ENCODE measurements at places on chromosomes 4 and X.

GRCh38 chrX:40150503-40150902 lies 52.7 kb upstream of the BCOR start:
- no peak for DNase-seq

DNA sequence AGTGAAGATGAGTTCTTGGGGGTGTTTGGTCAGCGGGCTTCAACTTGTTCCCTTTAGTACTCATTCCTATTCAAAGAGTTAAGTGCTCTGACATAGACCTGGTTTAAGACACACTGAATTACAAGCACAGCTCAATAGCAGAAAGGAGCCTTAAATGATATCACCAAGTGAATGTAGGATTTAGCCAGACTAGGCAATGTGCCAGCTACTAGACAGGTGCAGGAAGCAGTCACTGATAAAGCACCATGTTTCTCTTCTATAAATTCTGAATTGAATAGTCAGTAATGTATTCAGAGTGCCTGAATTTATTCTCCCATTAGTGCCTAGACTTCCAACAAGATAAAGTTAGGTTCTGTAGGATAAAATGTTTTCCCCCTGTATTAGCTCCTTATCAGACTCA lies 63.6 kb downstream of the ASB9 start:
- no peak for DNase-seq

GRCh38 chr4:94558392-94558904 lies 106.7 kb downstream of the PDLIM5 start:
- no peak for DNase-seq

GRCh38 chr4:169330095-169330494 lies 59.3 kb upstream of the SH3RF1 start:
- DNase-seq: no peak

DNA sequence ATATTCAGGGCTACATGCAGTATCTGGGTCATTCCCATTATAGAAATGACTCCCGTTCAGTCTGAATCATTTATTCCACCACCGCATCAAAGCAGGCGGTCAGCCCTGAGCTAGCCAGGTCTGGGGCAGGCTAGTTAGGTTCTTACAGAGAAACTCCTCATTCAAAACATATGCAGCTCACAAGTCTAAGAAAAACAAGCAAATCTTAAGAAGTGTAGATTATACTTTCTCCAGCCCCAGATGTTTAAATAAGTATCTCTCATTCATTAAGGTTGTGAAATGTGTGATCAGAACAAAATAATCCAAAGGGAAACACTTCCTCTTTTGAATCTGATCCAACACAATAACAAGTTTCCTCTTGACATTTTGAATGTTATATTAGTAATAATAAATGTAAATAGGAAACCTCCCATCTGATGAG lies 441.9 kb downstream of the INPP4B start:
- peak; percentile 74 for DNase-seq

- DNase-seq: no peak
These were observed 295.1 kb downstream of the INPP4B start for GRCh38 chr4:142550965-142551364.

- DNase-seq: no peak
These were observed 1.3 kb upstream of the FAT4 start for GRCh38 chr4:125313497-125313896.

DNA sequence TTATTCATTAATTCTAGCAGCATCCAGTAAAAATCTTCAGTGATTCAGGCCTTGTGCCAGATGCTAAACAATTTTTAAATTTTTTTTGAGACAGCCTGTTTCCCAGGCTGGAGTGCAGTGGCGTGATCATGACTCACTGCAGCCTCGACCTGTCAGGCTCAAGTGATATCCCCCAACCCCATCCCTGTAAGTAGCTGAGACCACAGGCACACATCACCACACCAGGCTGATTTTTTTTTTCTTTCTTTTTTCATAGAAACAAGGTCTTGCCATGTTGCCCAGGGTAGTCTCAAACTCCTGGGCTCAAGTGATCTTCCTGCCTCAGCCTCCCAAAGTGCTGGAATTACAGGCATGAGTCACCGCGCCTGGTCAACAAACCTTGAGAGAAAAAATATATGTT lies 705.5 kb downstream of the ARAP2 start:
- no peak for DNase-seq

DNA sequence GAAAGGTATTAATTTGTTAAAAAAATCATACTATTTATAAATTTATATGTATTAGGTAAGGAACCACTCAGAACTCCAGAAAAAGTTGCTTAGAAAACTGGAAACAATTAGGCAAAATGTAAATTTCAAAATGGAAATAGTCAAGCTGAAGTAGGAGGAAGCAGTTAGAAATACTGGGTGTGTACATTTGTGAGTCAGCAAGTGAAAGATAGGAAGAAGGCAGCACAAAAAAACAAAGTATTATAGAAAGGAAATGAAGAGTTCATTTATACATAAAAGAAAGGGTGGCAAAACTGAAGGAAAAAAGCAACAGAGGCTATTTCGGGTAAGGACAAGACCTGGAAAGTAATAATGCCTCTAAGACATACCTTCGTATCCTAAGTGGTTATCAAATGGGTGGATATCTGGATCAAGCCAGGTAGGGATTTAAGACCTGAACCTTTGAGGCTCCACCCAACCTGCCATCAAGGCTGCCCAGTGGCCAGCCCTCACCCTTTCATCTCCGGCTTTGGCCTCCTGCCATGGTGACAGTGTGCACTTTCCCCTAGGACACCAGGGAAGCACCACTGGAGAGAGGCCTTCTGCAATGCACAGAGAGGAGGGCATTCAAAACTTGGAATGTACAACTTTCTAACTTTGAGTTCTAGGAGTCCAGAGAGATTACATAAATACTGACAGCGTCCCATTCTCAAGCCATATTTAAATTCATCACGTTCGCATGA lies at the start of gene LRRC66:
Gene LRRC66, minus strand, starts transcription at position 428 of the 722 bp plus-strand sequence. CDS start 2,750 bp downstream, outside the sequence.
- DNase-seq: no peak

GRCh38 chr4:3401436-3402171 lies 40.2 kb upstream of the HGFAC start:
- no peak for DNase-seq

- DNase-seq: peak; percentile 35
These were observed 64.6 kb downstream of the COX7B2 start for GRCh38 chr4:46844325-46844917.

- no peak for DNase-seq
These were observed 48.7 kb upstream of the KLHL4 start for GRCh38 chrX:87468941-87469340.

GRCh38 chr4:92328095-92328494 lies 24.3 kb downstream of the GRID2 start:
- no peak for DNase-seq

GRCh38 chrX:17637235-17637634 lies 100.1 kb upstream of the SCML1 start:
- no peak for DNase-seq

DNA sequence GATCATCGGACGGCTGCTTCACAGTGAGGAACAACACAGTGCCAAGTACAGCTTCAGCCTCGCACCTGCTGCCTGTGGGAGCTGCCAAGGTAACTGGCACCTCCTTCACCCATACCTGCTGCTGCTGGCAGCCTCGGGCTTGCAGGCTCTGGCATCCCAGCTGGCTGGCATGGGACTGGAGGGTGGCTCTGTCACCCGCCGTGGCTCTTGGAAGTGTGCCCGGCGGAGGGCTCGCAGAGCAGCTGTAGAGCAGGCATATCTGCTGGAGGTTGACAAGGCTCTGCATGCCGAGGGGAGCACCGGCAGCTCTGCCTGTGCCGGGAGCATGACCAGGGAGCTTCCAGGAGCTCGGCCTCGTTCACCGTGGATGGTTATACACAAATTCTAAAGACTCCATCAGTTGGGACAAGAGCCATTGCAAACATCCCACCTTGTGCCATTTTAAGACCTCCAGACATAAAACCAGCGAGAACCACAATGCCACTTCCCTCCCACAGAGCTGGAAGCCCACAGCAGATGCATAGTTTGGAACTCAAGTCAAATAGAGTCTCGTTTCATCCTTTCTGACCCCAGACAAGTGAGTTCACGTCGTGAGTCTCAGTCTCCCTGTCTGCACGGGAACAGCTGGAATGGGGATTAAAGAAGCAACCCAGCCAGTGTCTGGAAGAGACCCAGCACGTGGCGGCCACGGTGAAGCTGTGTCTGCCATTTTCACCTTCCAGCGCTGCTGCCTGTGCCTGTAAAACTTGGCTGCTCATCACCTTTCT lies 84.3 kb upstream of the PSAPL1 start:
- DNase-seq: no peak

DNA sequence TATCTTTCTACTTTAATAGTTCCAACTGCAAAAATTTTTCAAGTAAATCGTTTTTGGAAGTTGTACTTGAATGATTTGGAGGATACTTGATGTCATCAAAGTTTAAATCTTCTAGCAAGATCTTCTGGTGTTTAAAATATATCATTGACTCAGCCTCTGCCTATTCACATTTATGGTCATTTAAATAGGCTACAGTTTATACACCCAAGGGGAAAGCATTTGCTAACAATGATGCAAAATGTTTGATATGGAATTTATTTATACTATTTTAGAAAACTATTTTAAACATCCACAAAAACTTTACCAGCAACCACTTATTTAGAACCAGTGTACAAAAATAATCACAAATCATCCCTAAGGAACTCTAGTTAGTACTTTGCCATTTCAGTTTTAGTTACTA lies 123.3 kb upstream of the STIM2 start:
- no peak for DNase-seq

DNA sequence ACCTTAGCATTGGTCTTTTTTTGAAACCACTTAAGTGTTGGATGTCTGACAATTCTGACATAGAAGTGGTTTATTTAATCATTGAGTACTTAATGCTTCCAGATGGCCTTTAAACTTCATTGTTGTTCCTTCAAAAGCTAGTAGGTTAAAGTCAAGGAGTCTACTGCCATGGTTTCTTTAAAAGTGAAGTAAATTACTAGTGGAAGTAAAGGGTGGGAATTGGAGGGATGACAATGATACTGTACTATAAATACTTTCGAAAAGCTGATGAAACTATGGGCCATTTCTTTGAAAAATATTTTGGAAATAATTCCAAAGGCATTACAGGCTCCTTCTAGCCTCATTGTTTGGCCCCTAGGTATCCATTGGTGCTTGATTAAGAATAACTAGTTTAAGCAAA lies 51.9 kb downstream of the ATP10D start:
- no peak for DNase-seq

- DNase-seq: no peak
These were observed 3.3 kb downstream of the ING2 start for GRCh38 chr4:183507925-183508696.

DNA sequence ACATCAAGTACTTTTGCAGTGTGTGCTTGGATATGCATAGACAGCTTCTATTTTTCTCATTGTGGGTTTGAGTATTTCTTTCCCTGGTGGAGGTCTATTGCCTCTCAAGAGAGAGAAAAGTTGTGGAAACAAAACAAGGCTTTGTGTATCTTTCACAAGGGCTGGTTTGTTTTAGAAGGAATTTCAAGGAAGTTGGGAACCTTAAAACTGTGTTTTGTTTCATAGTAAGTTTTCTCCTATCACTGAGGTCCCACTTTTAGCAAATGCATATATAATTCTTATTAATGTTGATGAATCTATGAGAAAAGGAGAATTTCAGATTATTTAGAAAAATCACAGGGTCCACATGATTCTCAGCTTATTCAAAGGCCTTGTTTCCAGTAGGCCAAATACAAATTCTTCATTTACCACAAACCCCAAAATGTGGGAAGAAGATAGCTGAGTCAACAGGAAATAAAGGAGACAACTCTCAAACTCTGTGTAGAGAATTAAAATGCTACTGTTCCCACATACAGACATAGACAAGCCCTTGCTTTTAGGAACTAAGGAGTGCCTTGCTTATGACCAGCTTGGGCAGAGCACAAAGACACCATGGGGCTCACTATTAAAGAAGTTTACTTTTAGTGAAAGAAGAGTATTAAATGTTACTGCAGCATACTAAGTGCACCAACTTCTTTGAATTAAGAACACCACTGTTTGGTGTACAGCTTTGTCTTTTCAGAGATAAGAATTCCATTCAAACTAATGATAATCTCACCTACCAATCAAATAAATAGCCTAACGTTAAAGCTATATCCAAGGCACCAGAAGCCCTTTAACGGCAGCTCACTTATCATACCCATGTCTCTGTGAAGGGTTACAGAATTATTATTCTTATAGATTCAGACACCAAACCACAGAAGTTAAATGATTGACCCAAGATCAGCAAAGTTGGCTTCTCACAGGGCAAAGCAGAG lies 177.4 kb upstream of the LEF1 start:
- DNase-seq: no peak

DNA sequence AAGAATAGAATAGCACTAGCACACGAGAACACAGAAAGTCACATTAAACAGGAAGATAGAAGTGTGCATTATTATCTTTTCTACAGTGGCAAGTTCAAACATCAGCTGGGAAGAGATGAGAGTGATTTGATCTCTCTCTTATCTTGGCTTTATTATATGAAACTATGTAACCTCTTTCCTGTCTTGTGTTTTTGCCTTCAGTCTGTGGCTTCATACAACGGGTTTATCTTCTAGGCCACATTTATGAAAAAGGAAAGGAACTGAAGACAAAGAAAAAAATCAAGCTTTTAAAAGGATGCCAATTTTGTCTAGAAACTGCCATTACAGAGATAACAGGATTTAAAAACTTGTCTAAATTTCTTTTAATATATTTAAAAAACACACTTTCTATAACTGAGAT lies 983.6 kb downstream of the RPA4 start:
- DNase-seq: no peak

DNA sequence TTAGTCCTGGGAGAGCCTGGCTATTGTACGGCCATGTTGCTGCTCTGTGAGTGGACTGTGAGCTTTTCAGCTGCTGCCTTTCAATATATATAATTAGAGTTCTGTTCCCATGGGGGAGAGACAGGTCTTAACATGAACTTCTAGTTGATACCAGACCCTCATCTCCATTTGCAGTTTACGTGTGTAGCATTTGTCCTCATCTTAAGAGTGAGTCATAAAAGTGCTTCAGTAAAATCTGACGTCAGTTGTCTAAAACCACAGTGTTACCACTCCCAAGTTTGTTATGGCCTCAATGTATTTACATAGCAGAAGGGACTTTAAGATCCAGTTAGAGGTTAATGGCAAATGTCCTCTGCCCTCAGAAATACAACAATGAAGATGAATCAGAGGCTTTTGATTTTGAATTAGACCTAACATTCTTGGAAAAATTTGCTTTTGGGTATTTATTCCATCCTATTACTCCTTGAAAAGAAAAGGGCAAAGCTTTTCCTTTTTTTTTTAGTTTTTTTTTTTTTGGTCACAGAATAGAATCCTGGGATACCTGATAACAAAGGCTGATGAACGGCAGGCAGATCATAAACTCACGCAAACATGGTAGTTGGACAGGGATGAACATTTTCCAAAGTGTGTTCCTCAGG lies 38.6 kb downstream of the PHOX2B start:
- DNase-seq: no peak

DNA sequence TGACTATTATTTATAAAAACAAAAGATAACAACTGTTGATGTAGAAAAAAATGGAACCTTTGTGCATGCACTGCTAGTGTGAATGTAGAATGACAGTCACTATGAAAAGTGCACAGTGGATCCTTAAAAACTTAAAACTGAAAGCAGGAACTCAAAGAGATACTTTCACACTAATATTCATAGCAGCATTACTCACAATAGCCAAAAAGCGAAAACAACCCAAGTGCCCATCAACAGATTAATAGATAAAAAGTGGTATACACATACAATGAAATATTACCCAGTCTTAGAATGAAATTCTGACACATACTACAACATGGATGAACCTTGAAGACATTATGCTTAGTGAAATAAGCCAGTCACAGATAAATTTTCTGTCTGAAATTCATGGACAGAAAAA lies 23.8 kb downstream of the CENPC start:
- DNase-seq: no peak

GRCh38 chr4:632926-633325 lies 7.6 kb downstream of the PDE6B start:
- no peak for DNase-seq

GRCh38 chr4:143514497-143514896 lies 995 bp downstream of the SMARCA5 start:
- peak; percentile 46 for DNase-seq
